ENCODE measurements at places on chromosomes 4 and X.

DNA sequence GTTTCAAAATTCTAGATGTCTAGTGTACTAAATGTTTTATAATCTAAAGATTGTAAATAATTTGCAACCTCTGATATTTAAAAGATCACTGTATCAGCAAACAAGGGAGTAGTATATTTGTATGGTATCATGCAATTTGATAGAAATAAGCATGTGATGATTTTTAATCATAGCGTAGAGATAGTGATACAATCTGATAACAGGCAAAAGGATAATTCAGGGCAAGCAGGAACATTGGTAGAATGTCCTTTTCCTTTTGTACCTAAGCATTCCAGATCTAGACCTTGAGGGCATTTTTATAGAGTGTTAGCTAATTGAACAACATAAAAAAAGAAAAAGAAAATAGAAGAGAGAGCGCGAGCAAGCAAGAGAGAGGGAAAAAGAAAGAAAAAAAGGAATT lies 1.4 kb downstream of the ANK2 start:
- DNase-seq = no peak

DNA sequence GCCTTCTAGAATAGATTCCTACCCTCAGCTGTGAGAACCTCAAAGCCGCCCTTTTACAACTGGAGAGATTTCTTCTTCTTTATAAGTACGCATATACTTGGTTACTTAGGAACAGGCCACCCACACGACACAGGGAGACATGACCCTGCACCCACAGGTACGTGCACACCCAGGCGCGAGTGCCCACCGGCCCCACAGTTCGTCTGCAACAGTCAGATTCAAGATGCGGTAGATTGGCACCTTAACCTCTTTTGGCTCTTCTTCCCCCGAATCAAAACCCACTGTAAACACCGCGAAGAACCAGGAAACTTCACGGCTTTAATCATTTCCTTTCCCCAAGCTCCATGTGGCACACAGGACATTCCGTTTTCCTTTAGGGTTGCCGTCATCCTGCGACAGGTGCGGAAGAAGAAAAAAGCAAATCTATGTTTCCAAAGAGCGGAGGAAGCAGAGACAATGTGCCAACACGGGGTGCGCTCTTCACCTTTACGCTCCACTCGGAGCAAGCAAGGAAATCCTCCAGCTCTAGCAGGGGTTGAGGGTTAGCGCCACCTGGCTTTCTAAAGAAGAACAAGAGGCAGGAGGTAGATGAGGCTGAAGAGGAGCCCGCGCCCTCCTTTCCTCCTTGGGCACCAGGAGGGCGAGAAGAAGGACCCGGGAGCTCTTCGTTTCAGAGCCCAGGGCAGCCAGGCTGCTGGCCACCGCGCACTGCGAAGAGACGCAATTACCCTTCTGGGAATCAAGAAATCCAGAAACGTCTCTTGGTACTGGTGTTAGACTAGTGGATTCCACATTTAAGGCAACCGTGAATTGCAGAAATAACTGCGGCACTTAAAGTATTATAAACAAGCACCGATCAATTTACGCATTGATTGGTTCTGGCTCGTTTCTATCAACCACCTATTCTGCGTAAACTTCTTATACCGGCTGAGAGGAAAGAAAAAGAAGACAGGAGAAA lies 35.7 kb downstream of the HAND2 start:
- peak; percentile 53 for DNase-seq

- no peak for DNase-seq
Measured at GRCh38 chr4:81378386-81378785, 93.3 kb downstream of the RASGEF1B start.

- no peak for DNase-seq
Measured at GRCh38 chr4:37322122-37322521, 77.6 kb downstream of the NWD2 start.

DNA sequence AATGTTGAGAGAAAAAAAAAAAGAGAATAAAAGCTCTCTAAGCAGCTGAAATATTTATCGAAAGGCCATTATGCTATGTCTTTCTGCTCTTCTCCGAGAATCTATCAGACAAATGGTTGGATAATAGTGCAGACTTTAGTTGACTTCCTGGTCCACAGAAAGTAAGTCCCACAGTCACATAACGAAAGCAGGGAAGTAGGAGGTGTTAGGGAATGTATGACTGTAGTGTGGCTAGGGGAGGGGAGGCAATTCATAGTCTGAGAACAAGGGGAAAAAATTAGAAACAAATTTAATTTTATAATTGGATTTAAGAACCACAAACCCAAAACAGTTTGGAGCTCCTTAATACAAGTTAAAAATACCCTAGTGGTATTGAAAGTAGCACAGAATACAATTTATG lies 79.7 kb upstream of the VEGFC start:
- DNase-seq = no peak

DNA sequence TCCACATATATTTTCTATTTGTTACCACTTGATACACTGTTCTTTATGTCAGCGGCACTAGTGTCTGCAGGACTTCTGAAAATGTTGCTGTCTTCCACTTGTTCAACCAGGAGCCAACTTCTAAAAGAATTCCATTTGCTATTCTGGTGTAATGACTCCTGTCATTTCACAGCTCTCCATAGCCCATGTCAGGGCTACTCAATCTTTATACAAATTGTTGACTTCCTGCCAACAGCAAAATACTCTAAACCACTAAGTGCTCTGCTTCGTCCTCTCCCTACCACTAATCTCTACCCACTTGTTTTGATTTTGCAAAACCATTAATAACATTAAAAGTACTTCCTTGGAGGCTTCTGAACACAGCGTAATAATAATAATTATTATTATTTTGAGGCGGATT lies 7.2 kb downstream of the CTSO start:
- DNase-seq = no peak
